ENCODE measurements at places on chromosomes 11 and 22. TPM values are rescaled to one million over a fixed set of nuclear protein-coding genes. Genes with fewer than 3 reads are reported as not detected.

OR51B4 gene
- not detected for total RNA-seq

ARHGAP8 gene
- 0.18 TPM for total RNA-seq

TUB gene
- total RNA-seq = 12.9 TPM

MUC6 gene
- total RNA-seq = not detected

PICALM gene
- total RNA-seq = 441 TPM

LRRC75B gene
- total RNA-seq = 1.4 TPM

ATG16L2 gene
- 1.4 TPM for total RNA-seq

PAAF1 gene
- total RNA-seq = 15.1 TPM

BEST1 gene
- total RNA-seq = 0.90 TPM

Data from IMR-90 (cell line).